ENCODE measurements at places on chromosomes 6 and 20.

GRCh38 chr6:64696053-64696452 is 1011.0 kb downstream of the EYS start:
- DNase-seq = no peak

- DNase-seq = no peak
These were observed 540.0 kb upstream of the JARID2 start for GRCh38 chr6:14705841-14706377.

DNA sequence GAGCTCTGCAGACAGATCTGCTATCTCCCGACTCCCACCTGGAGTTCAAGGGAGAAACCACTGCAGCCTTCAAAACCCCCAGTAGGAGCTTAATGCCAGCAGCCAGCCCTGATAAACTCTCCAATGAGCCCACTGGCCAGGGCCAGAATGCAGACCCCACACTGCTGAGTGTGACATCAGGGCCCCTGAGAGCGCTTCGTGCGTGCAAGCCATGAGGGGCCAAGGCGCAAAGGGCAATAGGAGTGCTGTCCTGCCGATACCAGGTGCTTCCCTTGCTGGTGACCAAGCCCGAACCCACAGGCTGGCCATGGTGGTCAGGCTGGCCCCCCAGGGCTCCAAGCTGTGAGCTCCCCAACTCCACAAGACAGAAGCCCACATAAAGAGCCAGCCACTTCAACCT is 33.2 kb upstream of the CST7 start:
- no peak for DNase-seq

DNA sequence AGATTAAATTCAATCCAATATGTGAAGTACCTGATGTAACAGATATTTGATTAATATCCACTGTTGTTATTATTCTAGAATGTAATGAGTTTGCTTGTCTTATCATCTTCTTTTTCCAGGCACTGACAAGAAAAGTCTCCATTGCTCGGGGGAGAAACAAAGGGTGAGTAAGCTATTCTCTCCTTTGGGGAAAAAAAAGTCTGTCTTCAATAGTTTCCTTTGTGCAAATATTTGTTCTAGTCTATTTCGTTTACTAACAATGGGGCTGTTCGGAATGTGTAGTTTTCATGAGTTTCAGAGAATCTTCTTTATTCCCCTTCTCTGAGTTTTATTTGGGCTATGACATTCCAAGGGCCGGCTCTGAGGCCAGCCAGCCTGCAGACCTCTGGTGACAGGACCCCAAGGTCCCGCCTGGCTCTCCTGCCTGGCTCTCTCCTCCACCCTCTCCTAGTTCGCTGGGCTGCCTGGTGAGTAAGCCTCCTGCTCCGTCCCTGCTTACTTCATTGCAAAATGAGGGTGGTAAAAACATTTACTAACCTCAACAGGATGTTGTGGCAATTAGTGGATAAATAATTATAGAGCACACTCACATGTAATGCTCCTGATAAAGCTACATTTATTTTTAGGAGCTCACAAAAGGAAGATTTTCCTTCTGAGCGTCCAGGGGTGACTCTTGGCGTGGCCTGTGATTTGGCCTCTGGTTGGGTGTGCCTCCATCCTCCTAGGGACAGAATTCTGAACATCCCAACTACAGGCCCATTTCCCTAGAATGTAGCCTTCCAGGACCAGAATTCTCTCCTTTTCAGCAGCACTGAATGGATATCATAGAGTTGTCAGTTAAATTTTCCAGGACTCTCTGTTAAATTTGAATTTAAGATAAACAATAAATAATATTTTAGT is 43.1 kb upstream of the SNX9 start:
- no peak for DNase-seq

- DNase-seq = no peak
These were observed 971 bp downstream of the RBCK1 start for GRCh38 chr20:408843-409696.

GRCh38 chr6:16092140-16092539 is 36.7 kb upstream of the MYLIP start:
- DNase-seq = no peak

DNA sequence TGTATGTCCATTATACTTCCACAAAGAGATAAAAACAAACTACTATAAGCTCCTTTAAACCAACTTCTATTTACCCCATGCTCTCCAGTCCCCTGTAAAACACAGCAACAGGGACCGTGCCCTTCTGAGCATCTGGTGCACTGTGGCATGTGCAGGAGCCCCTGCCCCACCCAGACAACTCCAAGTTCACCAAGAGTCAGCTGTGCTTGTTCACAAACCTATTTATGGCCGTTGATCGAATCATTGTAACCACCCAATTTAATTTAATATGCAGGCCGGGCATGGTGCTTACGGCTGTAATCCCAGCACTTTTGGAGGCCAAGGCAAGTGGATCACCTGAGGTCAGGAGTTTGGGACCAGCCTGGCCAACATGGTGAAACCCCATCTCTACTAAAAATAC is 13.7 kb upstream of the BLCAP start:
- no peak for DNase-seq

- DNase-seq = no peak
These were observed 140.8 kb downstream of the DTNBP1 start for GRCh38 chr6:15522026-15522425.

DNA sequence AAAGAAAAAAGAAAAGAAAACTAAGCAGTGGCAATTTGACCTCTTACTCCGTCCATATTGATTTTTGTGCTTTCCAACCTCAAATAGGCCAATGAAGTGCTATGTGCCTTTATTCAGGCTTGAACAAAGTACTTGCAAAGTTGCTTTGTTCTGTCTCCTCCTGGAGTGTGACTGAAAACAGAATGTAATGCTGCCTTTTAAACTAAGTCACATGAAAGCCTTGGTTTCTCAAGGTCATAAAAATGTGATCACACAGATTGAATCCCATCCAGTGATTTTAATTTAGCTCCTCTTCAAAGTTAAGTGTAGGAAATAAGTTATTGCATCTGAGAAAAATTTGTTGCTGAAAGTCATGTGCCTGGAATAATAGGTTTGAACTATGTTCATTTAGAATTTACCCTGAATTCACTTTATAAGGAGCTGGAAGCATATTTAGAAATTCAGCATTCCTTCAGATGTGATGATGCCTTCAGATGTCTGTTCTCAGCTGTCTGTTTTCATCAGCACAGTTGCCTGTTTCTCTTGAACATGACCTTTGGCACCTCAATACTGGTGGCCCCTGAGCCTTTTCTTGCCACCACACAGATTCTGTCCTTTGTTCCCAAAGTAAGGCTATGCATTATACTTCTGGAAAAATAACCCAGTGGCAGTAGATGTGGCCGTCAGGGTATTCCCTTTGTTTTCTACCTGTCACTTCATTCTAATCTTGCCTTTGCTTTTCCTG is 48.8 kb downstream of the KIZ start:
- DNase-seq = no peak

GRCh38 chr6:68637071-68637470 is 2.0 kb downstream of the ADGRB3 start:
- no peak for DNase-seq

- DNase-seq = no peak
These were observed 2.8 kb downstream of the HUS1B start for GRCh38 chr6:654136-654535.

DNA sequence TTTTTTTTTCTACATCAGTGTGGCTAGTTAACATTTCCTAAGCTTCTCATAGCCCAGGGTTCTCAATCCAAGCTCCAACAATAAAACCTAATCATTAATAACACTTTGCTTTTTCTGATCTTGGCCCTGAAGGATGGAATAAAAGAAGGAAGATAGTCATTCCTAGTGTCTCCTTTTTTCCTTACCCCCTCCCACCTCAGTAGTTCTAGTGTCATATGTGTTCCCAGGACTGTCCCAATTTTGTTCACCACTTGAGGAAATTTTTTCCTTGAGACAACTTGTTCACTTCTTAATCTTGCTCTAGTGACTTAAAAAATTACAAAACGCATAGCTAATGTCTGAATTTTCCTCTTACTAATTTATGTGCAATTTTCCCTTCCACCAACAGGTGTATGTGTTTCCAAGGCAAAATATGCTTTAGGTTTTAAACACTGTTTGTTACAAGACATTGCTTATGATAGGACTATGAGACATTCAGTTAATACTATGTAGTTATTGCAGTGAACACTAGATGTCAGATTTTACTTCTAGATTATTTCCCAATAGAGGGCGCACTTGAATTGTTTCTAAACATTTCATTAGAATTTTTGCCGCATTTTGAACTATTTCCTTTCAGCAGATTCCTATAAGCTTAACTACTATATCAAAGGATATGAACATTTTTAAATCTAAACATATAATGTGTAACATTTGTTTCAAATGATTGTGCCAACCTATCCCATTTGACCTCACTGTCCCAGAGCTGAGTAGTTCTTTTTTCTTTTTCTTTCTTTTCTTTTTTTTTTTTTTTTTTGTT is 18.5 kb upstream of the C6orf141 start:
- DNase-seq = no peak

DNA sequence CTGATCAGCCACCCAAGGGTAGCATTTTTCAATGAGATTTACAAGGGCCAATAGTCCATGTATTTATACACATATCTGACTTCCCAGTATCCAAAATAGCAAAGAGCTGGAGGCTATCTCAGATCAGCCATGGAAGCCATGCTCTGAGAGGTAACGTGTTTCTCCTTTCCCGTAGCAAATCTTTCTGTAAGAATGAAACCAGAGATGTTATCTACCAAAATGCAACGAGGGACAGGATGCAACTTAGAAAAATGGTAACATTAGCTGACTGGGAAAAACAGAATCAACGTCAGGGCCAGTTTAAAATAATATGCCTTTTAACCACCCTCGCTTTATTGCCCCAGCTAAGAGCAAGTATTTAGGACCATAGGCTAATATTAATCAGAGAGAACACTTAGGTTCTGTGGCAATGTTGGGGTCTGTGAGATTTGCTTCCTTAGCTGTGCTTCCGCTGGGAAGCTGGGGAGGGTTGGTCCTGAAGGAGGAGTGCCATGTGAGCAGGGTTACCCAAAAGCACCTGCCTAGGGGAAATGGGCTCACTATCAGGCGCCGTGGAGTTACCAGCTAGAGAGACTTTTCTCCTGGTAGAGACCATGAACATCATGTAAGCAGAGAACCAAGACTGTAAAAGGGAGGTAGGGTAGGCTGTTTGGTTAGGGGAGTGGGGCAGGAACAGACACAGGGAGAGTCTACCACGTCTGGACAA is 1.2 kb downstream of the ZNF831 start:
- DNase-seq = no peak

DNA sequence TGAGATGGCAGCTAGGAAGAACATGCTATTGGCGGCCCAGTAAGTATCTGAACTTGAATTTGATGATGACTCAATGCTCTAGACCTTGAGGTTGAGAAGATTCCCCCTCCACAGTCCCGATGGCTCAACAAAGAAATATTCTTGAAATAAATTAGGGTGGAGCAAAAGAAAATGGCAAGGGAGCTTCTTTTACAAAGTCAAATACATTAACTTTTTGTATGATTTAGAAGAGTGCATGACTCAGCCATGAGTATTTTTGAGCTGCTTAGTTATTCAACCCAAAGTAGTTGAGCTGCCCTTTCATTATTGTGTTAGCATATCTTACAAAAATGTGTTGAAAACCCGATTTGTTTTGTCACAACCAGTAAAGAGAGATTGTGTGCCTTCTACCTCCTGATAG is 7.6 kb downstream of the TFAP2C start:
- no peak for DNase-seq

- no peak for DNase-seq
These were observed 36.1 kb upstream of the KCNB1 start for GRCh38 chr20:49518576-49518975.

DNA sequence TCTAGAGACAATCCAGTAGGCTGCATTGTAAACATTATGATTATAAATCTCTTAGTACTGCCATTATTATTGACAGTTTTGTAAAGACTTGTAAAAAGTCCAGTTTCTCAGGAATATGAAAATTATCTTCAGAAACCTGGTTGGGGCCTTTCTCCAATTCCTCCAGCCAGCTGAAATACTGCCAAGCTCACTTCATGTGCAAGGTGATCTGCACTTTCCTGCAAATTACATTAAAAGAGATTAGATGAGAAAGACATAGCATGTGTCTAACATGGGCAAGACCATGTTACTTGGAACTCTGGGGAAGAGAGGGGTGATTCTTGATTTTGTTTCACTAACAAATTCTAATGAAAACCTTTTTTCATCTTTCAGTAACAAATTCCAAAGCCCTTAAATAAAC is 24.0 kb downstream of the PGM3 start:
- no peak for DNase-seq

- no peak for DNase-seq
These were observed 476 bp downstream of the AAR2 start for GRCh38 chr20:36236786-36237121.

All from cerebellar nuclear complex (tissue), 1 donor.